ENCODE measurements at places on chromosomes 12 and 14.

GRCh38 chr12:109737631-109738030 is 24.0 kb downstream of the FAM222A start:
- DNase-seq, result no peak

DNA sequence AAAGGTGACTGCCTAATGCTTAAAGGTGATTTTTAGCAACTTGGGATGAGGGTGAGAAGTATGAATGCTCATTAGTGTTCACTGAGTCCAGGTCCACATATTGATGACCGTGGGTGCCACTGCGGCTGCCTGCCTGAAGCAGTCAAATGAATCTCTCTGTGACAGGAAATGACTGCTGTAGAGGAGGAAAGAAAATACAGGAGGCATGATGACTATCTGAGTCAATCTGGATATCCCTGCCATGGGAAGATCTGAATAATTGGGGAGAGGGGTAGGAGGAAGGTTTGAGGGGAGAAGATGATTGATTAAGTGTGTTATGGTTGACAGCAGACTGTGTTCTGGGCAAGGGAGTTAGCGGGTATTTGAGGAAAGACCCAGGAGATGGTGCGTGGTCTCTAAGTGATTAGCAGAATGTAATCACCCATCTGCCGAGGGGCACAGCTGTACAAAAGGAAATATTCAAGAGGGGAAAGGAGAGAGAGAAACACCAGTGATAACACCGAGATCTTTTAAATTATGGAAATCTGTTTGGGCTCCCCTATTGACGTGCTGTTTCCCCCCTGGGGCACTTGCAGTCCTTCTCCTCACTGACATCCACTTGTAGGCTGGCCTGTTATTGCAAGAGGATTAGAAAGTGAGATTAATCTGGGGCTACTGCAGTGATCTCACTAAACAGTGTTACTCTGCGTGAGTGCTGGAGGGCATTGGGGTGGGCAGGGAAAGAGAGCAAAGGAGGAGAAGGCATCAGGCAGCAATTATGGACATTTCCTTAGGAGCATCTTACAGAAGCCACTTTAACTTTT is 97.7 kb downstream of the AKAP6 start:
- no peak for DNase-seq

DNA sequence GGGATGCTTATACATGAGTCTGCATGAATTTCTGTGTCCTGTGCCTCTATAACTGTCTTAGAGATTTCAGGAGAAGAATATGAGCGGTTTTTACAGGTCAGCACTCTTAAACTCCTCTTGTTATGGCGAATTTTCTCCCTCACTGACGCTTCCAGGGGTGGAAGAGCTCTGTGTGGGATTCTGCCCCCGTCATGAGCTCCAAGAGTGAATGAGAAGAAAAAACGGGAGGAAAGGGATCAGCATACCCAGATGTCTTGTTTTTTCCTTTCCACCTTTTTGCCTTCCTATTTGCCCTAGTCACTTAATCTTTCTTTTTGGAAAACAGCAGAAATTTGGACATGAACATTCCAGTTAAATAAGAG is 651 bp downstream of the PFKM start:
- DNase-seq, result no peak

GRCh38 chr12:57215065-57215464 is 1.5 kb upstream of the NXPH4 start:
- no peak for DNase-seq

- DNase-seq, result no peak
Measured at GRCh38 chr12:54262403-54262925, 17.5 kb downstream of the CBX5 start.

DNA sequence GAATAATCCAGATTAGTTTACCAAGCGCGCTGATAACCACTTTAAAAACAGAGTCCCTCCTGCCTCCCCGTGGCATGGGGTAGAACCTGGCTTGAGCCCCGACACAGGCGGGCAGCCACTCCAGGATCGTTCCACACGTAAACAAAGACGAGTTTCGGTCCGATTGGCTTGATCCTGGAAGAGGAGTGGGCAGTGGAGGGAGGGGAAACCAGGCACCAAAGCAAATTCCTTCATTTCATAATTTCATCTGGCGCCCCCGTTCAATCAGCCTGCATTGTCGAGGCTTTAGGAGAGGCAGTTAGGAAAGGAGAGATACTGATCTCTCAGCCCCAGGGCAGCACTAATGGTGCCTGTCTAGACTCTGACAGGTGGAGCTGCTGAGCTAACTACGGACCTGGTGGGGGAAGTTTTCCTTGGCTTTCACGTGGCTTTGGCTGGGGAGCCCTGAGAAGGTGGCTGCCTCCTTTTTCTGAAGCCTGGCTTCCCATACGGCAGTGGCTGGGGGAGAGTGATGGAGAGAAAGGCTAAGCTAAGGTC is 751 bp upstream of the GPRC5A start:
- DNase-seq, result no peak

- DNase-seq, result no peak
Measured at GRCh38 chr14:67763158-67763822, 53.1 kb downstream of the ZFYVE26 start.
